Mammary epithelial cell (primary cell): ENCODE measurements at places on chromosomes 2 and 18.

- DNase-seq: peak; percentile 79
Observed at GRCh38 chr2:216057688-216058193, 23.9 kb downstream of the PECR start.

DNA sequence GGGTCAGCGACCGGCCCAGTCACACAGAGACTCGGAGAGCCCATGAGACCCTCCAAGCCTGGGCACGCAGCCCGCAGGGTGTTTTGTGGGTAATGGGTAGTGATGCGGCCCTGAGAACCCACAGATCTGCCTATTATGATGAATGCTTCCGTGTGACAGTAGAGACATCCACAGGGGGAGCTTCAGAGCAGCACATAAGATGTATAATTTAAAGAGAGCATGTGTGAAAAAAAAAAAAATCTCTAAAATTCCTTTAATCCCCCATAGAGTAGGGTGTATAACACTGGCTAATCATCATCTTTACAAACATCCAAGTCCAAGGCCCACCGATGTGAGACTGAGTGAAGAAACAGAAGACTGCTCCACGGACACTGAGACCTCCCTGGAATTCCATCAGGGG is 34.6 kb downstream of the BIN1 start:
- no peak for DNase-seq

- no peak for DNase-seq
Observed at GRCh38 chr2:152303951-152304350, 31.0 kb upstream of the FMNL2 start.

DNA sequence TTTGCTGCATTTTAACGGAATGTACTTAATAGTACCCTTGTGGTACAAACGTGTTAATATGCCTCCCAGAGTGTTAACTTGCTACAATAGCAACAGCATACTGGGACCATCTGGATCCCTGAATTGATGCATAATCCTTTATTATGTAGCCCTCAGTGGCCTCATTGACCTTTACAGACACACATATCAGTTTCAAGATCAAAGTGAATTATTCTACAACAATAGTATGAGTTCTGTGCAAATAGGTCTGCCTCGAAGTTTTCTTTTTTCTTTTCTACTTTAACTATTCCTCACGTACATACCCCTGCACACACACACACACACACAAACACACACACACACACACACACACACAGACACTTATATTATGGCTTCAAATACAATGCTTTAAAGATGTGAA is 1622.1 kb downstream of the LRP1B start:
- no peak for DNase-seq

DNA sequence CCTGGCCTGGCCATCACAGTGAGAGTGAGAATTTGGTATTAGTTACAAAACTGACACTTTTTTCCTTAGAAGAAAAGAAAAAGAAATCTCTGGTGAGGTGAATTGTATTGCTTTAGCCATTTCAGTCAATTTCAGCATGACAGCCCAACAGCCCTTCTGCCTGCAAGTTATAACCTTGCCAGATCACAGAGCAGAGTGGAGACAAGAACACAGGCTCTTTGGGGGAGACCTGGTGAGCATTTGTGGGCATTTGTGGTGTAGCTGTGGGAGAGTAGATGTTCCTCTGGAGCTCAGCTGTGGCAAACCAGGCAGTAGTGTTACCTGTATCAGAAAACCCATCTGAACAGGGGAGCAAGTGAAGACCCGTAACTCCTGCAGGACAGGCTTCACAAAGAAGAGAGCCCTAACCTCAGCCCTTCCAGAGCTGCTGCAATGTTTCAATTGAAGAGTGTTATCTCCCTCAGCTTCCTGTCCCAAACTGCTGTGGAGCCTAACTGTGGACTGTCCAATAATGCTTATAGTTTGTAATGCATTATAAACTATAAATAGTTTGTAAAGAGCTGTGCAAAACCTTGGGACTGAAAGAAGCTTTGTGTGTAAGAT is 22.8 kb upstream of the DLX1 start:
- DNase-seq: no peak
